Activated CD4-positive, alpha-beta T cell treated with anti-CD3 and anti-CD28 coated beads, Interleukin-2, amount 10 ng/mL, durations not matched to agents 7 days and 5 days (primary cell): ENCODE measurements at places on chromosomes 4 and X.

GRCh38 chr4:150495550-150495949, 86.4 kb upstream of the MAB21L2 start:
- DNase-seq: no peak

DNA sequence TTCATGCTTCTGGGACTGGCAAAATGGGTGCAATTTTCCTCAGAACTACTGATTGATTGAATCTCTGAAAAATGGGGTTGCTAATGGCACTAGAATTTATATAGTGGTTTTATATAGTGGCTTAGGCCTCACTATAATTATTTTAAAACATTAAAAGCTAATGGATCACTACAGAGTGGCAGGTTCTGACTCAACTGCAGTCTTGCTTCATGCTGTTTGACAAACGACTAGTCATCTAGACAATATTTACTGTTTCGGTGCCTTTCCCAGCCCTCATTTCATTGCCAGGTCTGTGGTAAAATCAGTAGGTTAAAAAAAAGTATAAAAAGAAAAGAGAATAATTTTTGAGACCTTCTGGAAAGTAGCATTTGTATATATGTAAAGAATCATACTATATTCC, 352.8 kb upstream of the ATOH1 start:
- DNase-seq: no peak

GRCh38 chr4:40577588-40578253, 51.9 kb downstream of the RBM47 start:
- DNase-seq: no peak

DNA sequence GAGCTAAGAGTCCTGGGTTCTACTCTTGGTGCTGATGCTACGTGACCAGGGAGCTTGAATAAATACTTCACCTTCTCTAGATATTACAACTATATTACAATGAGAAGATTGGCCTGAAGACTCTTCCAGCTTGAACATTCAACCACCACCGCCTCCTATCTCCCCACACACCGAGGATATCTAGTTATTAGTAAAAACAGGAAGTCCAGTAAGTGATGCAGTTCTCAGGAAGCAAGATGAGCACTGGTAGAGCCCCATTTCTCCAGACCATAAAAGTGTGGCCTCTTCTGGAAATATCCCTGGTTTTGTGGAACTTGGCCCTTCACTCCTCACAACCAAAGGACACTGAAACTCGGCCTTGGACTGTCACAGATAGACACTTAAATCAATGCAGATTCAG, 18.5 kb downstream of the PJA1 start:
- no peak for DNase-seq

GRCh38 chrX:11239230-11239629, 54.0 kb upstream of the AMELX start:
- DNase-seq: no peak

- DNase-seq: no peak
Measured at GRCh38 chr4:1666391-1666790, 17.7 kb downstream of the FAM53A start.

GRCh38 chrX:99142745-99143144, 1267.3 kb downstream of the PCDH19 start:
- no peak for DNase-seq

DNA sequence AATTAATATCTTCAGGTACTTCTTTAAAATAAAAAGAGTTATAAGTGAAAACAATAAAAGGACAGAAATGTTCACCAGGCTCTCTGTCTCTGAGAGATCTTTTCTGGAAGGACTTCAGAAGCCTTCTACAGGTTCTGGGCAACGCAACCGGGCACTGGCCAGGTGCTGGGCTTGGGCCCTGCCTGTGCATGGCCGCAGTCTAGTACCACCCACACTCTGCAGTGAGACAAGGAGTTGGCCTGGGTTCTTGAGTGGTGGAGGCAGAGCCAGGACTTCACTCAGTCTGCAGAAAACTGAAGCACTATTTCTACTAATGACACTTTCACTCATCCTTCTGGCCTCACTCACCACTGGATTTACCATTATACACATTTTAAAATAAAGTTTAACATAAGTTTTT, 21.8 kb downstream of the TAPT1 start:
- DNase-seq: no peak

DNA sequence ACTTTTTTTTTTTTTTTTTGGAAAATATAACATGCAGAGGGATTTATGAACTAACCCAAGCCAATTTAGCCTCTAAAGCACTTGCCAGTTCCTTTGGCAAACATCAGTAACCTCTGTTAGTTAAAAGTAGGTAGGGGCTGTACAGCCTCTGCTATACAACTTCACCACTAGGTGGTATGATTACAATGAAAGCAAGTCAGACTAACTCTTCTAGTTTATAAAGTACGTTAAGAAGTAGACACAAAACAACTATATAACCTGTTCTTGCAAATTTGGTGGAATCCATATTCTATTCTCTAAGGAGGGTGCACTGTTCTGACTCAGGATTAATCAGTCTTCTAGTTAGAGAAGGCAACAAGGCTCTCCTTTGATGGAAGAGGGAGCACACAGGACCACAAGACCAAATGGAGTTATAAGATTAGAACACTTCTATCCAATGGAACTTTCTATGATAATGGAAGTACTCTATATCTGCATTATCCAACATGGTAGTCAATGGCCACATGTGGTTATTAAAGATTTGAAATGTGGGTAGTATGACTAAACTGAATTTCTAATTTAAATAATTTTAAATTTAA, 12.8 kb downstream of the AIMP1 start:
- DNase-seq: no peak

DNA sequence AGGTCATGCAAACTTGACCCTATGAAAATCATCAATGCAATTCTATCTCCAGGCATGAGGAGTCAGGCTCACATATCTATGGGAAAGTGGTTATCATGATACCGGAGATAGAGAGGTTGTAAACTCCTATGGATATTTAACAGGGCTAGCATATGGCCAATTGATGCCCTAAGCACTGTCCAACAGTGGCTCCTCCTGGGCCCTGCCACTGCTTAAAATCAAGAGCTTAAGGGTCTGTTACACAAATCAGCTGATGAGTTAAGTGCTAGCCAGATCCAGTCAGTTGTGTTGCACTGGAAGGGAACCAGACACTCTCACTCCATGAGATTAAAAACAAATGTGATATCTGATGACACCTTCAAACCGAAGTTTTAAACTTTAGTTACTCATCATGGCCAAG, 337.6 kb downstream of the STIM2 start:
- DNase-seq: no peak

- no peak for DNase-seq
Measured at GRCh38 chr4:2394528-2394927, 23.9 kb downstream of the ZFYVE28 start.

GRCh38 chr4:109278594-109279031, 23.8 kb downstream of the COL25A1 start:
- no peak for DNase-seq

- no peak for DNase-seq
Measured at GRCh38 chr4:29596228-29596627, 1123.9 kb upstream of the PCDH7 start.

- DNase-seq: no peak
Measured at GRCh38 chrX:49725923-49726904, 30.4 kb upstream of the PAGE1 start.

GRCh38 chrX:37472836-37473235, 98.6 kb upstream of the LANCL3 start:
- DNase-seq: no peak

DNA sequence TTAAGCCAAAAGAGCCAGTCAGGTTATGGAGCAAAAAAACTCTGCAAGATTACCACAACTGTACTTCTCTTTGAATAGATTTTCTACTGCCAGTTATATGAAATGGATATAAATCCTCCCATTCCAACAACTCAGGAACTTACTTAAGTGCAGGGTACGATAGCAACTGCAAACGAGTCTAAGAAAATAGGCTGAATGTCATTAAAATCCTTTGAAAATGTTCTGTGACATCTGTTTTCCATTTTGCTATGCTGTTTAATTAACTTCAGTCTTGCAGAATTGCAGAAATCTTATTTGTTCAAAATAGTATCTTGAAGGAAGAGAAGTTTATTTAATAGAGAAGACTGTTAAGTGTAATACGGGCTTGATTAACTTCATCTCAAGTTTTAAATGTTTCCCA, 243.8 kb downstream of the PALLD start:
- no peak for DNase-seq

DNA sequence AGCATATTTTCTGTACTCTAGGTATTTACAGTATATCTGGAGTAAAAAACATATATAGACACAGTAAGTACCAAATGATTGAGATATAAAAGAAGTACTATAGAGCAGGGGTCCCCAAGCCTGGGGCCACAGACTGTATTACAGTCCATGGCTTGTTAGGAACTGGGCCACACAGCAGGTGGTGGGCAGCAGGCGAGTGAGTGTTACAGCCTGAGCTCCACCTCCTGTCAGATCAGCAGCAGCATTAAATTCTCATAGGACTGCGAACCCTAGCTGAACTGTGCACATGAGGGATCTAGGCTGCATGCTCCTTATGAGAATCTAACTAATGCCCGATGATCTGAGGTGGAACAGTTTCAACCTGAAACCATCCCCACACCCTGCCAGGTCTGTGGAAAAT, 300.7 kb downstream of the NR3C2 start:
- DNase-seq: no peak

DNA sequence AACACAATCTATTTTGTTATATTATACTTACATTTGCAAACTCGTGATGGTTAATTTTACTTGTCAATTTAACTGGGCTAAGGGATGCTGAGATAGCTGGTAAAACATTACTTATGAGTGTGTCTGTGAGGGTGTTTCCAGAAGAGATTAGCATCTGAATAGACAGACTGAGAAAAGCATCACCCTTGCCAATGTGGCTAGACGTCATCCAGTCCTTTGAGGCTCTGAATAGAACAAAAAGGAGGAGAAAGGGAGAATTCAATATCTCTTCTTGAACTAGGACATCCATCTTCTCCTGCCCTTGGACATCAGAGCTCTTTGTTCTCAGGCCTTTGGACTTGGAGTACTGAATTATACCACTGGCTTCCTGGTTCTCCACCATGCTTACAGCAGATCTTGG, 154.6 kb downstream of the EPHA5 start:
- no peak for DNase-seq

DNA sequence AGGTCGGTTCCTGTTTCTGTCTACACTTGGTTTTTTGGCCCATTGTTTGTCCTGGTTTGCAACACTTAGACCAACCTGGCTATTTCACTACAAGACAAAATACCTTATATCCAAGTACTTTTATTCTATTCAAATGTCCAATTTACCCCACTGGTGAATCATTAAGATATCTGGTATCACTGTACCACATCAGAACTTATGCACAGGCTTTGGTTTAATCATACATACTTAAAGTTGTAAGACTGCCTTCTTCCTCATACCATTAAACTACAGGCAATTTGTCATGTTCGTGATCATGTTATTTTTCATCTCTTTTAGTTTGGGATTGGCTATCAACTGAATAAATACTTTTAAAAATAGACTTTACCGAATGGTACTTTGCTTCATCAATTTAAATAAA, 53.0 kb upstream of the ATOH1 start:
- DNase-seq: no peak

DNA sequence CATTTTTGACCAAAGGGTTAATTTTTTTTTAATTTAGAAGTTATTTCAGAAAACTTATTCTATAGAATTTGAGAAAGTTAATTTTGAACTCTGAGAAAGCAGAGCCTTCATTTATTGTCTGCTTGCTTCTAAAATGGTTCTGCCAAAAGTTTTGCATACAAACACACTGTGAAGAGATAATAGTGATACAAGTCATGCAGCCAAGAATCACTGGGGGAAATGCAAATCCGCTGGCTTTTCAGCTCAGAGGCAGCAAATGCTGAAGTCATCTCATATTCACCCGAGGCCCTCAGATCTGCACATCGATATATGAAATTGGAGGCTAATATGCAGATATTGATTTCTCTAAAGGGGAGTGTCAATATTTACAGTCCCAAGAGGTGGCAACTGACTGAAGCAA, 186.2 kb downstream of the KIT start:
- DNase-seq: no peak

GRCh38 chrX:24607616-24608015, 39.5 kb downstream of the PCYT1B start:
- DNase-seq: no peak

- no peak for DNase-seq
Measured at GRCh38 chrX:143733866-143734265, 13.3 kb upstream of the SPANXN2 start.

DNA sequence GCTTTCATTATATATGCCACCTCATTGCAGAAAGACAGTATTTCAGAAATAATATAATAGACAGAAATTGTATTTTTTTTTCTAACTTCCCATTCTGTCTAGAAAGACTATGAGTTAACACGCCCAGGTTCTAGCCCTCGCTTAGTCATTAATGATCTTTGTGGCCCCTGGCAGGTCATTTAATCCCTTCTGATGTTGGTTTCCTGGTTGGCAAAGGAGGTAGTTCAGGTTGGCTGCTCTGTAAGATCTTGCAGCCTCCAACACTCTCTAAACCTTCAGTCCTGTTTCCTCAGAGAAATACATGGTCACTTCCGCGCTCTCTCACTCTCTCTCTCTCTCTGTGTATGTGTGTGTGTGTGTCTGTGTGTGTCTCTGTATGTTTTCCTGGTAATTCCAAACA, 156.3 kb upstream of the NOCT start:
- no peak for DNase-seq

DNA sequence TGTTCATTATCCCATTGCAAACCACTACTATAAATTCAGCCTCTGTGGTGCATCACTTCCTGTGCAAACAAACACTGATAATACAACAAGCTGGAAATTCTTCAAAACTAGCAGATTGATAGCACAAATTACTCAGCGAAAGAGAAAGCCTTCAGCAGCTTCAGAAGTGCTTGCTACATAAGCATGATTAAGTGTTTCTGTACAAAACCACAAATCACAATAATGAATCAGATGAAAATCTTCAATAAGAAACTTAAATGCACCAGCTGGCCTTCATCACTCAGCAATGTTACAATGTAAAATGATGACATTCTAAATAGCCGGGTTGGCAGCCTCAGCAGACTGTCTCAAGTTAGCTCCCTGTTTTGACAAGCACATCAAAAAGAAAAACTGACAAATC, 262.2 kb downstream of the SPOCK3 start:
- DNase-seq: no peak

- DNase-seq: no peak
Measured at GRCh38 chr4:138759554-138759902, 256.1 kb upstream of the NOCT start.

- no peak for DNase-seq
Measured at GRCh38 chr4:170940043-170940724, 850.4 kb upstream of the AADAT start.

- no peak for DNase-seq
Measured at GRCh38 chr4:54632537-54632936, 25.2 kb upstream of the KIT start.

DNA sequence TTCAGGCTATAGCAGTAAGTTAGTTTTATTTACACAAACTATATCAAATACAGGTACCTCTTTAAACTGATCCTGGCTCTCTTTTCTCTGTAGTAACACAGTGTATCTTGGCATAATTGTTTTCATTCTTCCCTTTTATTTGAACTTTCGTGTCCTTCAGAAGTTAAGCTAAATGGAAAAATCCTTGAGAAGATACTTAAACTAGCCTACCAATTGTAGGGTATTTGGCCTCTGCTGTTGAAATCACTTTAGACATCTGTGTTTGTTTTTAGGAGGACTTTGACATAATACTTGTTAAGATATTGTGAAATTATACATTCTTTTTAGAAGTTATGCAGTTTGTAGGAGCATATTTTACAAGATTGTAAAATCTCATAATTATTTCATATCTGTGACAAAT, 90.3 kb upstream of the GK2 start:
- DNase-seq: no peak

GRCh38 chr4:73129319-73129718, 59.8 kb upstream of the COX18 start:
- DNase-seq: no peak
